ENCODE measurements at places on chromosomes 12 and 14. TPM values are rescaled to one million over a fixed set of nuclear protein-coding genes. Genes with fewer than 3 reads are reported as not detected.
A peak's percentile ranks its signal among the peaks of the same experiment; 100 is the strongest.

- DNase-seq, result peak; percentile 72
- H3K36me3 ChIP-seq, result no peaks in the 10 kb centered on the region
- no peak overlapping the region for H3K4me3 ChIP-seq
- no peak overlapping the region for H3K27ac ChIP-seq
- H3K4me1 ChIP-seq, result no peaks in the 10 kb centered on the region
- no peaks in the 10 kb centered on the region for H3K27me3 ChIP-seq
These were observed 68.5 kb downstream of the PPFIBP1 start for GRCh38 chr12:27592548-27592947.

DNA sequence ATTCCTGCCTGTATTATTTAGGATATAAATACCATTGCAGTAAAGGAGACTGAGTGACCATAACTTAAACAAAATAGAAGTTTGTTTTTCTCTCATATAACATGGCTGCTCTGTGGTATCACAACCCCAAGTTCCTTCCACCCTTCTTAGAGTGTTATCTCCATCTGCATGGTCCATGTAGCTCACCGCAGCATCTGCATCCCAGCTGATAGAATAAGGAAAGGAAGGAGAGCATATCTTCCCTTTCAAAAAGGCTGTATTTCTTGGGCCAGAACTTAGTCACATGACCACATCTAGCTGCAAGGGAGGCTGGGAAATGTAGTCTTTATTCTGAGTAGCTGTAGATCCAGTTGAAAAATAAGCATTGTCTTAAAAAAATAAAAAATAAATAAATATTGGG lies 184.8 kb upstream of the NUDT4 start:
- no peak for DNase-seq
- no peaks in the 10 kb centered on the region for H3K27me3 ChIP-seq
- no peak overlapping the region for H3K27ac ChIP-seq
- no peaks in the 10 kb centered on the region for H3K36me3 ChIP-seq
- no peak overlapping the region for H3K4me3 ChIP-seq

KRT79 gene
- total RNA-seq, result not detected

GRCh38 chr14:34650786-34651584 lies 21.0 kb upstream of the SNX6 start:
- no peak overlapping the region for H3K27ac ChIP-seq
- H3K4me3 ChIP-seq, result no peak overlapping the region
- H3K36me3 ChIP-seq, result no peaks in the 10 kb centered on the region
- no peaks in the 10 kb centered on the region for H3K27me3 ChIP-seq
- no peaks in the 10 kb centered on the region for H3K4me1 ChIP-seq

APOF gene
- total RNA-seq, result not detected

DNA sequence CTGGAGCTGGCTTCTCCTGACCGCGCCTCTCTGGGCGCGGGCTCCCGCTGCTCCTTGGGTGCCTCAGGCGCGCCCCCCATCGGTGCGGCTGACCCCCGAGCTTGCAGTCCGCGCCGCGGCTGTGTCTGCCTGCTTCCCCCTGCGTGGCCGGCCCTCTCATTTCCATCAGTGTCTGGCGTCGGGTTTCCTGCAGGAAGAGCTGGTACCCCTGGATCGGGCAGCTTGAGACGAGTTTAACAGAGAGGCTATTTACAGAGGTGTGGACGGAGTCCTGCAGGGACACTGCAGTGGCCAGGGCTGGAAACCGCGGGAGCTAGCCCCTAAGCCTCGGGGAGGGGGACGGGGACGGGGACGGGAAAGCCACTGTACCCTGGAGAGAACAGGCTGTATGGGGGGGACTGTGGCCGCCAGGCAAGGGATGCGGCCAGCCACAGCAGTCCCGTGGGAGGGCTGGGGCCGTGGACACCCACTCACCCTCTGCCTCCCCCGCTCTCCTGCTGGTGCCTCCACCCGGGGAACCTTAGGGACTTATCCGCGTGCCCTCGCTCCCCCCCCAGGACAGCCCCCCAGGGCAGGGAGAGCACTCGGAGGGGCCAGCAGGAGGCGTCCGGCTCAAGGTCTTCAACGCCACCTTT lies 3.7 kb upstream of the CACNA2D4 start:
- H3K36me3 ChIP-seq, result no peaks in the 10 kb centered on the region
- H3K4me1 ChIP-seq, result peaks cover 15% of the 10 kb centered on the region
- H3K27me3 ChIP-seq, result no peaks in the 10 kb centered on the region
- H3K27ac ChIP-seq, result no peak overlapping the region
- DNase-seq, result no peak

DNA sequence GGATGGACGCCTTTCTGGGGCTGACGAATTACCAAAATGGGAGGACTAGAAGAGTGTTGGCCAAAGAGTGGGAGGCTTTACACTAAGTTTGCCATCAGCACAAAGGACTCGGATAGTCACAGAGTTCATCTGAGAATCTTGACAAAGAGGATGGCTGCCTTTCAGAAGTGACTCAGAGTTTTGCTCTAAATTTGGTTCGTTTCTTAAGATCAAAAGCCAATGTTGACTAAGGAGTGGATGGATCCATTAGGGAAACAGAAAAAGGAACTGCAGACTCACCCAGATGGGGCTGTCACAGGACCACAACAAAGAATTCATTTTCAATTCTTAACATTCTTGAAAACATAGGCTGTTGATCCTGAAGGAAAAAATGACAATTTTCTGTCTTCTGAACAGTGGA lies 81.3 kb upstream of the DUSP6 start:
- H3K36me3 ChIP-seq, result no peaks in the 10 kb centered on the region
- no peak for DNase-seq
- no peak overlapping the region for H3K4me3 ChIP-seq
- H3K4me1 ChIP-seq, result no peaks in the 10 kb centered on the region

PRIMA1 gene
- 2.6 TPM for total RNA-seq

DNA sequence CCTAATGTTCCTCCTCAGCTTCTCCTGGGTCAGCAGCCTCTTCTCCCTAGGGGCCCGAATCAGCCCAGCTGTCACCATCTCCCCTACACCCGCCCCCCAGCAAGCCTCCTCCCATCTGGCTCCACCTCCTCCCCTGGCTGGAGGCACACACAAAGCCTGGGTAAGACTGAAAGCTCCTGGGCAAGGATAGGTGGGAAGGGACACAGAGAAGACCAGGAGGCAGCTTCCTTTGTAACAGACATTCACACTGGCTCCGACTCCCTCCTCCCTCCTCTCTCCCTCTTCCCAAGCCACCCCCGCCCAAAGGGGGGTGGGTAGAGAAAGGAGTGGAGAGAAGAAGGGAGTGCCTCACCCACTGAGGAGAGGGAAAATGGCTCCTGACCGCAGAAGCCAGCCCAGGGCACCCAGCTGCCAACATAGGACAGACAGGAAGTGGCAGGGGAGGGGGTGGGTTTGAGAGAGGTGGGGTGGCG lies 4.0 kb downstream of the CHD4 start:
- DNase-seq, result peak; percentile 36
- no peaks in the 10 kb centered on the region for H3K27me3 ChIP-seq
- peaks cover 39% of the 10 kb centered on the region for H3K36me3 ChIP-seq

EMP1 gene
- total RNA-seq, result 1.7 TPM

SAMD4A gene
- 60.4 TPM for total RNA-seq
